ENCODE measurements at places on chromosomes 12 and 14.

- DNase-seq, result peak; percentile 32
Measured at GRCh38 chr12:109732321-109733305, 19.0 kb downstream of the FAM222A start.

DNA sequence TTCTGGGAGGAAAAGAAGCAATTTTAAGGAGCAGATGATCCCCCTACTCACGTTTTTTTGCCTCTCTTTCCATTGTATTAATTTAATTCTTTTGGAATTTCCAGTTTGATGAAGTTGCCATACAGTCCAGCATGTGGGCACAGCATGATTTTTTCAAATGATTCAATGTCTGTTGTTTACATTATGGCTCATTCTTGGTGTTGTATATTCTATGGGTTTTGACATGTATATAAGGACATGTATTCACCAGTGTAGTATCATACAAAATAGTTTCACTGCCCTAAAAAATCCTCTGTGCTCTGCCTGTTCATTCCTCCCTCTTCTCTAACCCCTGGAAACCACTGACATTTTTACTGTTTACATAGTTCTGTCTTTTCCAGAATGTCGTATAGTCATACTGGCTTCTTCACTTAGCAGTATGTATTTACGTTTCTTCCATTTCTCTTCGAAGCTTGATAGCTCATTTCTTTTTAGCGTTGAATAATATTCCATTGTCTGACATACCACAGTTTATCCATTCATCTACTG lies 13.3 kb upstream of the KLHDC2 start:
- DNase-seq, result no peak

GRCh38 chr14:34680806-34681479 lies 33.5 kb downstream of the CFL2 start:
- no peak for DNase-seq

- DNase-seq, result peak; percentile 49
Measured at GRCh38 chr12:121245031-121245430, 35.1 kb downstream of the P2RX4 start.
